ACHN (cell line): ENCODE measurements at places on chromosomes 4 and X.

- DNase-seq = no peak
Measured at GRCh38 chr4:112771-113170, 11.5 kb upstream of the ZNF718 start.

GRCh38 chr4:108372681-108373080 lies 203.9 kb upstream of the LEF1 start:
- no peak for DNase-seq

DNA sequence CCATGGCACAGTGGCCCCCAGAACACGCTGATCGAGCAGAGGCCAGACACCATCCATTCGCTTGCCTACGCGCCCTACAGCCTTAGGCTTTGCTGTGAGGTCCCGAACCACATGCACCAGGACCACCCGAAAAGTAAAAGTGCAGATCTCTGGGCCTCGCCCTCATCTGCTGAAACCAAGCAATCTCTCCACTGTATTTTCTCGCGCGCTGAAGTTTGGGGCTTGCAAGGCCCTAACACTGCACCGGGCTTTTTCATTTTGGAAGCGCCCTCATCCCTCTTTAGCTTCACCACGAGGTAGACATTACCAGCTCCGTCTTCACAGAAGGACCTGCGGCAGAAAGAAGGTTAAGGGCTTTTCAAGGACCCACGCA lies 21.2 kb downstream of the NKX3-2 start:
- DNase-seq = no peak

- DNase-seq = no peak
Measured at GRCh38 chrX:40570346-40571093, 10.2 kb upstream of the ATP6AP2 start.

DNA sequence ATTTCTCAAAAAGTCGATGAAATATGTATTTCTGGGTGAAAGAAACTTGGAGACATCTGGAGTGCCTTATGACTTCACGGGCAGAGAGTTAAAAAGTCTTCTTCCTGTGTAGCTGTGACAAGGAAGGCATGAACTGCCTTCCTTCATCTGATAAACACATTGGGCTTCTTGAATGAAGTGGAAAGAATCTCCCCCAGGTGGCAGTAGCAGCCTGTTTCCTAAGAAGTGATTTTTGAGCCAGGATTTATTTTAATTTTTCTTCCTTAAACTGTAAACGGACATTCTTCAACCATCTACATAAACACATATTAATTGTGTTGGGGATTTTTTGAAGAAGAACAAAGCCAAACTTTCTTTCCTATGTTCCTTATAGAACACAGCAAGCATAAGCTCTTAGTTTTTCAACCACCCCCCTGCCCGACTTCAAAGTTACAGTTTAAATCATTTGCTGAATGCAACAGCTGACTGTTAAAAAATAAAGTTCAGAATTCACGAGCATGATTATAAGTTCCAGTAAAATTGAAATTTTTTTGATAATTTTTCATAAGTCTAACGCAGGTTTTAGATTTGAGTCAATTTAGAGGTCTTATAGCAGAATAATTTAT lies 980 bp upstream of the GIMD1 start:
- DNase-seq = peak; percentile 68

GRCh38 chr4:59060002-59060846 lies 1950.0 kb upstream of the IGFBP7 start:
- no peak for DNase-seq

DNA sequence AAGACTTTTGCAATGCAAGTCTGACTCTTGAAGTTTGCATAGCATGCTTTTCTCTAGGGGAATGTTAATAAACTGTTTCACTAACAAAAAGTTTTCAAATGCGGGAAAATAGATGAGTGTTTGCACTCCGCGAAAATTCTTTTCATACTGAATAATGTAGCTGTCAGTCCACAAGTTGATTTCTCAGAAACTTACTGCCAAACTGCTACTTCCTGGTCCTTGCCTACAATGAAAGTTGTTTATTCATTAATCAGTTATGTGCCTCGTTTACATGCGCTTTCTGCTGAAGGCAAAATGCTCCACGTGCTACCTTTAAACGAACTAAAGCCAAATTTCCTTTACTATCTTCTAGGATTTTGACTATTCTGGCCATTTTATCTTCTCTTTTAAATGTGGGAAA lies 166.2 kb downstream of the MAGEB17 start:
- no peak for DNase-seq

GRCh38 chrX:24005028-24005427 lies 22.0 kb downstream of the KLHL15 start:
- no peak for DNase-seq

DNA sequence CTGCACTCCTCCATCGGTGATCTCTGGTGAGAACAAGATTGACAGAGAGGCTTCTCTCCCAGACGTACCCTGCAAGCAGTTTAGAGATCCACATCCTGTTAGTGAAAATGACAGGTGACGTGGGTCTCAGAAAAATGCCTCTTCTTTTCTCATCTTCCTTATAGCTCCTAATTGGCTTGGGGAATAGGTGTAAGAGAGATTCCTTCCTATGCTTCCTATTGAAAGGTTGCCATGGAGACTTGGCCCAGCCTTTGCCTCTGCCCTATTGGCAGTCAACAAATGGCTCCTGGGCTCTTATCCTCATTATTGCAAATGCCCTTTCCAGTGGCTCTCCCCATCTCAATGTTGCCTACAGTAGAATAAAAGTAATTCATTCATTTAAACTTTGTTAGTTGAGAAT lies 26.5 kb upstream of the DGKK start:
- no peak for DNase-seq

DNA sequence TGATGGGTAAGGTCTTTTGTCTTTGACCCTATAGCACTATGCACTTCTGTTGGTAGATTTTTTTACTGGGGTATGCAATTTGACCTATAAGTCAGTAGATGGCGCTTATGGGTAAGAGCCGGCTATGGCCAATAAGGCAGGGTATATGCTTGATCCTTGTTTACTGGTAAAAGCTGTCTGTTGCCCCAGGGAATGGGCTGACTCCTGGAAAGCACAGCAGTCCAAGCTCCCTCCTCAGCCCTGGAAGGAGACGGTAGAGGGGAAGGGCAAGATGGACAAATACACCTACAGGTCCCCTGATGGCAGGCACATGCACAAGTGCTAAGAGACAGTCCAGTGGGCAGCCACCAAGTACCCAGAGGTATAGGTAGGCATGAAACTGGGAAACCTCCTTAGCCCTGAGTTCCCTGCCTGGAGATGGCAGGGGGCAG lies 63.7 kb downstream of the ADAMTS3 start:
- peak; percentile 55 for DNase-seq

DNA sequence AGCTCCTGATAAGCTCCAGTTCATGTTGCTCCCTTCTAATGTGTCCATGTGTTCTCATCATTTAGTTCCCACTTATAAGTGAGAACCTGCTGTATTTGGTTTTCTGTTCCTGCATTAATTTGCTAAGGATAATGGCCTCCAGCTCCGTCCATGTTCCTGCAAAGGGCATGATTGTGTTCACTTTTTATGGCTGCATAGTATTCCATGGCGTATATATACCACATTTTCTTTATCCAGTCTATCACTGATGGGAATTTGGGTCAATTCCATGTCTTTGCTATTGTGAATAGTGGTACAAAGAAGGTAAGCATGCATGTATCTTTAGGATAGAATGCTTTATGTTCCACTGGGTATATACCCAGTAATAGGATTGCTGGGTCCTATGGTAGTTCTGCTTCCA lies 197.2 kb upstream of the ITM2A start:
- no peak for DNase-seq

GRCh38 chr4:6277935-6278800 lies 8.5 kb downstream of the WFS1 start:
- DNase-seq = no peak

DNA sequence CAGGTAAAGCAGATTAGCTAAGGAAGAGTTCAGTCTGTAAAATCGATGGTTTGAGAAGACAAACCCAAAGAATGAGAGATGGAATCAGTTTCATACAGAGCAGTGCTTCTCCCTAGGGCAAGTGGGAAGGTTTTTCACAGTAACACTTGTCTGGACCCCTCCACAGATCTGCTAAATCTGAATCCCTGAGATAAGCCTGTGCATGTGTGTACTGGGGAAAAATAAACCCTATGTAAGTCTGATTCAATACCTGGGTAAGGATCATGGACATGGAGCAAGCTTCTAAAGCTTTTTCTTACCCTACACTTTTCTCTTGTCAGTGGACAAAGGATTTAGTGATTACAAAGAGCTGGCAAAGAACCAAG lies 13.6 kb downstream of the ELOVL6 start:
- no peak for DNase-seq

DNA sequence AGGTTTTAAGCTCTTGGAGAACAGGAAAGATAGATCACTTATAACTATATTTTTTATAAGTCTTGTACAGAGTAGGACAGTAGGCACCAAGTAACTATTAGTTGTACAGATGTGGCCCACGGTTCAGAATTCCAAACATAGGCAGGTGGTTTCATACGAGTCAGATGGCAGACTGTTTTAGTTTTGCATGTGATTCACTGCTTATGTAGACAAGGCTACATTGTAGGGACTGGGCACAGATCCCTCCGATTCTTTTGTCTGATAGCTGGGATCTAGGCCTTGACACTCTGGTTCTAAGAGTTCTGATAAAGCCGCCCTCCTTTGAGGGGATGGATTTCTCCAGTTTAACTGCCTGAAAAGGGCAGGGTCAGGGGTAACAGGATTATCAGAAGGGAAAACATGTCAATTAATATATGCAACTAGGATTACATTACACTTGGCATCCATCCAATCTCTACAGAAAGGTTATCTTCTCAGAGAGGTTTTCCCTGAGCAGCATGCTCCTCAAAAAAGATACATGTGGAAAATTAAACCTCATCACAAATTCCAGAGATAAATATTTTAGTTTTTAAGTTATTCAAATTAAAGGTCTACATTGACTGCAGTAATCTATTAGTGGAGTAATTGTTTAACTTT lies 87.8 kb downstream of the SPRY1 start:
- DNase-seq = no peak

DNA sequence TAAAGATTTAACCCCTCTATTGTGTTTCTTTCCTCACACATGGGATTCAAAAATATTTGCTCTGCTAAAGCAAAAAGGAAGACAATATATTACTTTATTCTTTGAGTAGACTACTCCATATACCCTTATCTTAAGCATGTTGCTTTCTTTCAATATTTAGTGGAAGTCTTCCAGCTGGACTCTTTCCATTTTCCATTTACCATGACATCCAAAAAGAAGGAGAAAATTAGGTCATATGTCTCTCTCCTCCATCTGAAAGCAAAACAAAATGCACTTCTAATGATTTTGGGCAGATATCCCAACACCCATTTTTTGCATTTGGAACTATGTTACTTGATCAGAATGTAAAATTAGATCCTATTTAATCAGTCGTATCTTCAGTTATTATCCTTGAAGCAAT lies 1336.5 kb downstream of the PCDH19 start:
- no peak for DNase-seq

DNA sequence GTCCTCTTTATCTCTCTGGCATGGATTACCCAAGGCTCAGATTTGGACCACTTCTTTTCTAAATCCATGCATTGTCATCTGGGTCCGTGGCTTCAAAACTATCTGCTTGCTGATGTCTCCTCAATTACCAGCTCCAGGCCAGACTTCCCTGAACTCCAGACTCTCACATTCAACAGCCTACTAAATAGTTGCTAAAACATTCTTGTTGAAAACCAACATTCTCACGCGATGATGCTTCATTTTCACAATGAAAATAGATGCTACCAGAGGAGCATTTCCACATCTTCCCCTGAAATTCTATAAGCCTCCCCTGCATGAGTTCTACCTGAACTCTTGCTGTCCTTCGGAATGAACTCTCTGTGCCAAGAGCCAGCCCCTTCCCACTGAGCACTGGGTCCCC lies 5.2 kb upstream of the TLR6 start:
- DNase-seq = no peak

GRCh38 chrX:136780763-136781162 lies at the start of gene ARHGEF6:
TSS of gene ARHGEF6 (minus strand) at chrX:136780932. CDS start at chrX:136780882, 50 bp downstream.
- DNase-seq = no peak

DNA sequence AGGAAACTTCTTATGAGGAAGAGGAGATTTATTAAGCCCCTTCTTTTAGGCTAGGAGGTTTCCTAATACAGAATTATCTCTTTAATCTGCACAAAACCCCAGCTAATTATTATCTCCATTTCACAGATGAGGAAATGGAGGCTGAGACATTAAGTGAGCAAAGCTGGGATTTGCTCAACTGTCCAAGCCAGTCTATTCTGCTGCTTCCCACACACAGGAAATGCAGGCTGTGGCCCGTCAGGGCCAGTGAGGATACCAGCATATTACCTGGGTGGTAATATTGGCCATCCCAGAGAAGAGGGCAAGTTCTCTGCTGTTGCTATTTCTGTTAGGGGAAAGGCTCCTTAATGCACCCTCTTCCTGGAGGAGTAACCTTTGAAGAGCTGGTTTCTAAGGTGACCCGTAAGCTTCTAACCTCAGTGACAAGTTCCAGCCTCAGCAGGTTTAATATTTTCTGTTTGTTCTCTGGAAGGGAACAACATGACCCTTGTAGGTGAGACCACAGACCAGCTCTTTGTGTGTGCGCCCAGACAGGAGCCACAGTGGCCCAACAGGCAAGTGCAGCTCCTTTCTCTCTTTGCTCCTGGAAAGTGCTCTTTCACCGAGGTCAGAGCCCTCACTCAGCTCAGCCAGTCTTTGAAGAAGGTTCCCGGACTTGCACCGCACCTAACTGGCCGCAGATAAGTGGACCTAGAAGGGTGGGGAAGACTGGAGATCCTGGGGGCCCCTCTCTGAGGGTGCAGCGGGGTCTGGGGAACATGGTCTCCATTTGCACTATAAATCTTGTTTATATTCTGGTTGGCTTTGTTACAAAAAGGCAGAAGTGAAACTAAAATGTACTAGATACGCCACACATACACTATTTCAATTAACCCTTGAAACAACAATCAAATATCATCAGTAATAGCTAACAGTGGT lies 35.5 kb downstream of the TBC1D9 start:
- DNase-seq = no peak

DNA sequence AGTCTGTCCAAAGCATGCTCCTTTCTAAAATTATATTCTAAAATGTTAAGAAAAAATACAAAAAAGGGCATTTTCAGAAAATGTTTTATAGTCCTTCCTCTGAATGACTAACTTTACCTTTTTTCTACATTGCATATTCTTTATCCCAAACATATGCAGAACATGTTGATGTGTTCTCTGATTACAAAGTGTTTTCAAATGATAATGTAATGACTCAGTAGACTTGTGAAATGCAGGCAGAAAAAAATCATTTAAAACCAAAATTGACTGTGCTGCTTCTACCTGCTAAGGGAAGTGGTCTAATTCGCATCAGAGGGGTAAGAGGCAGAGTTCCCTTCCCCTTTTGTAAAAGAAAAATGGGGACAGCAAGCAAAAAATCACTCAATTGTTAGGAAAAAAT lies 22.7 kb upstream of the YTHDC1 start:
- no peak for DNase-seq

DNA sequence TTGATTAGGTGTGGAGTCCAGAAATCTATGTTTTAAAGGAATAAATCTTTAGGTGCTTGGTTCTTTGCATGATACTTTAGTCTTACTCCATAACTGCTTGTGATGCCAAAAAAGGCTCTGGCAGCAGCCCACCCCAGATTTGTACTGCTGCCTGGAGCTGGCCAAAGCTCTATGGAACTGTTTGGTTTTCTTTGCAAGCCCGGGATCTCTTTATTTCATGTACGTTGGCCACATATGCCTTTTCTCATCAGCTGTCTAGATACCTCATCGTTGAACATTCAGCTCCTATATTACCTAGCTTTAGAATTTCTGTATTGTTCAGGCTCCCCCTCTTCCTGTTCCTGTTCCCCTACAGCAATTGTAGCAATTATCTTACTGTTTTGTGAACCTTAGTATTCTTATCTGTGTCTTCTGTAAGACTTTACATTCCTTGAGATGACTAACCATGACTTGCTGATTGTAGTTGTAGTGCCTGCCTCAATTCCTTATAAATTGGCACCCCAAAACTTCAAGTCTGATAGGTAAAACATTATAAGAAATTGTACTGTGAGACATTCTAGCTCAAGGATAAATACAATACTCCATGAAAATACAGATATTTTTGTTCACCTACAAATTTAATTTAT lies 199.4 kb upstream of the GPRIN3 start:
- no peak for DNase-seq
